Suprapubic skin (tissue), 4 donors: ENCODE measurements at places on chromosomes 11 and 22.

GRCh38 chr22:44099696-44100095 lies 75.6 kb downstream of the PARVB start:
- no peak for DNase-seq

DNA sequence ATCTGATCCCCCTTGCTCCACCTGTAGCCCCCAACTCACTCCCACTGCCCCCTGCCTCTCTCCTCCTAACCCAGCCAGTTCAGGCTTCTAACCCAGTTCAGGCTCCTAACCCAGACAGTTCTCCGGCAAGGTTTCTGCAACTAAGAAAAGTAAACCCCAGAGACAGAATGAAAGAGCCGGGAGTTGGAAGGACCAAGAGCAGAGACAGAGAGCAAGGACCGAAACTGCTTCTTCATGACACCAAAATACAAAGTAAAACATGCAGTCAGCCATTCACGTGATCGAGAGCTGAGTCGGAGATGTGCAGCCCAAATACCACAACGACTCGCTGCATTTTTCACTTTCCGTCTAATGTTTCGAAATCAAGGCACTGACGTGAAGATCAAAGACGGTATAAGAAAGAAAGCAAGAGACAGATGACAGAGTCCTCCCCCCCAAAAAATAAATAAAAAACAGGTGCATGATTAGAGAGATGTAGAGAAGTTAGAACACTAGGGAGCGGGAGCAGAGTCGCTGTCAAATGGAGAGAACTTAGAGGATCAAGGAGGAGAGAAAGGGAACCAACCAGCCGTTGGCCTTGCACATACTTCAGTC lies 884 bp downstream of the IL10RA start:
- no peak for DNase-seq

- DNase-seq: no peak
Observed at GRCh38 chr11:99489581-99489980, 468.8 kb downstream of the CNTN5 start.

DNA sequence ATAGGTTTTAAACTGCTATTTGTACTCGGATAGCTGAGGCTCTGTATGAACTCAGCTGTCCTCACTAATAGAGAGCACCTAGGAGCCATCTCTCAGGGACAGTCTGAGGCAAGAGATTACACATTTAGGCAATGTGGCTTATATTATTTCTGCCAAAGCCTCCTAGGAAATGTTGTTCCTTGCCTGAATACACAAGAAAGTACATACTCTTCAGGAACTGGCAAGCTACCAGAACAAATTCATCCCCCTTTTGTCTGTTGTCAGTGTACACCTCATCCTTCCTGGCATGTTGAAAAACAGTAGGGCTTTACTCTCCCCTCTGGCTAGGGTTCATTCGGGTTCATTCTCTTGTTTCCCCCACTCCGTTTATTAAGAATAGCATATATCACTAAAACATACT lies 615.9 kb upstream of the FAT3 start:
- DNase-seq: no peak

- no peak for DNase-seq
Observed at GRCh38 chr22:50535113-50535512, 5.3 kb upstream of the TYMP start.
